ENCODE measurements at places on chromosomes 6 and 20.

- DNase-seq: no peak
These were observed 48.2 kb downstream of the AGPAT4 start for GRCh38 chr6:161225681-161226008.

- no peak for DNase-seq
These were observed 74.7 kb downstream of the SYNJ2 start for GRCh38 chr6:158056355-158056754.

- no peak for DNase-seq
These were observed 28.6 kb downstream of the C6orf89 start for GRCh38 chr6:36914227-36914794.

DNA sequence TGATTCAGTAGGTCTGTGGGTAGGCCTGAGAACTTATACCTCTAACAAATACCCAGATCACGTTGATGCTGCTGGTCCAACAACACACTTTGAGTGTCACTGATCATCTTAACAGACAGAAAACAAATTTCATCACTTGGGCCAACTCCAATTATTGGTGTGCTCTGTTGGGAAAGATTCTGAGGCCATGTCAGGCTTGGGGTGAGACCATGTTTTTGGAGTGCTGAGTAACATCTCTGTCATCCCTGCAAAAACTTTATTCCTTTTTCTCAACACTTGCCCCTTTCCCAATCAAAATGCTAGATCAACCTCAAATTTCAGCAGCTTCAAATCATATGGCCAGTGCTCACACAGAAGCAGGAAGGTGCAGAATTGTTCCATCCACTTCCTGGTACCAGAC, 108.8 kb upstream of the TENT5A start:
- DNase-seq: no peak

- DNase-seq: no peak
These were observed 57.4 kb upstream of the BMP2 start for GRCh38 chr20:6709910-6710595.

- no peak for DNase-seq
These were observed 51.2 kb downstream of the SLC22A23 start for GRCh38 chr6:3405679-3406078.

- no peak for DNase-seq
These were observed 40.6 kb downstream of the DTNBP1 start for GRCh38 chr6:15622045-15622740.

DNA sequence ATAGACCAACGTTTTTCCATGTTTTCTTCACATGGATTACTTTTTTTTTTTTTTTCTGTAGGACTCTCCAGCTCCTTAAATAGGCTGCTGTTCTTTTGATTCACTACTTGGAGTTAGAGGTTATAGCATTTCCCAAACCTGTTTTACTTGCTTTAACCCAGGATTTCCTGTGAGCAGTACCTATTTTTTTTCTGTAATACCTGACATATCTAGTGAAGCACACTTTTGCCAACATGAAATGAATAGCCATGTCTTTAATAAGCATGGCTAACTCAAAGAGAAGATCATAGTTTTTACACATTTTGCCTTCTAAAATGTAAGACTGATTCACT, 137.0 kb downstream of the FOXA2 start:
- DNase-seq: no peak

DNA sequence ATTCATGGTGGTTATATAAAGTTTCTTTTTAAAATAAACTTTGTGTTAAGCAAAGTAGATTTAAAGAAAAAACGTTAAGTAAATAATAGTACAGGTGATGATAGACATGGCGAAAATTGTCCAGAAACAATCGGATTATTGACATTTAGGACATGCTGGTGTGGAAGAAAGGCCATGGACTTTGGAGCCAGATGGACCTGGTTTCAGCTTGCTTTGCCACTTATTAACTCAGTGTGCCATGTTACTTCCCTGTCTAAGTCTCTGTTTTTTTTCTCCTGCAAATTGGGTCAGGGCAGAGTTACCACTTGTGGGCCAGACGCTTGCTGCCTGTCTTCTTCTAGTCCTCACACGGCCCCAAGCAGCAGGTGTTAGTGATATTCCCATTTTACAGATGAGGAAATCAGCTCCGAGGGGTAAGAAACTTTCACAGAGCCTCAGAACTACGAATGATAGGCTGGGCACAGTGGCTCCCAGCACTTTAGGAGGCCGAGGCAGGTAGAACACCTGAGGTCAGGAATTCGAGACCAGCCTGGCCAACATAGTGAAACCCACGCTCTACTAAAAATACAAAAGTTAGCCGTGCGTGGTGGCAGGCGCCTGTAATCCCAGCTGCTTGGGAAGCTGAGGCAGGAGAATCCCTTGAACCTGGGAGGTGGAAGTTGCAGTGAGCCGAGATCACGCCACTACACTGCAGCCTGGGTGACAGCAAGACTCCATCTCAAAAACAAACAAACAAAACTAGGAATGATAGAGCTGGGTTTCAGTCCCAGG, 12.4 kb downstream of the KIF3B start:
- DNase-seq: no peak

DNA sequence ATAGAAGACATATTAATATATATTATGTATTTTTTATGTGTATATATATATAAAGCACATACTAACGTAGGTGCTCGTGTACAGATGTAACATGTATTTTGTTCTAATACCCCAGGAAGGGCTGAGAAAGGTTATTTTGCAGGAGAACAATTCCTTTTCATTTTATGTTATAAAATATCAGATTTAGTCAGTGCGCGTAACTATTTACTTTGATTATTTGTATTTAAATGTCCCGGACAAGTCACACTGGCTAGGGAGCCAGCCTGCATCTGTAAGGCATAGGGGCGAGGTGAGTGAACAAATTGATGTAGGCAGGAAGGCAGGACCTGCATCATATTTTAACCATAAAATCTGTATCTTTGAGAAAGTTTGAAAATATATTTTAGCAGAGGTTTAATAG, 74.1 kb downstream of the BMP7 start:
- no peak for DNase-seq

- DNase-seq: no peak
These were observed 69.0 kb downstream of the NCOA7 start for GRCh38 chr6:125859727-125860126.

- no peak for DNase-seq
These were observed 19.1 kb downstream of the TLDC2 start for GRCh38 chr20:36895036-36895435.

- no peak for DNase-seq
These were observed 51.6 kb downstream of the GOPC start for GRCh38 chr6:117550618-117551242.

DNA sequence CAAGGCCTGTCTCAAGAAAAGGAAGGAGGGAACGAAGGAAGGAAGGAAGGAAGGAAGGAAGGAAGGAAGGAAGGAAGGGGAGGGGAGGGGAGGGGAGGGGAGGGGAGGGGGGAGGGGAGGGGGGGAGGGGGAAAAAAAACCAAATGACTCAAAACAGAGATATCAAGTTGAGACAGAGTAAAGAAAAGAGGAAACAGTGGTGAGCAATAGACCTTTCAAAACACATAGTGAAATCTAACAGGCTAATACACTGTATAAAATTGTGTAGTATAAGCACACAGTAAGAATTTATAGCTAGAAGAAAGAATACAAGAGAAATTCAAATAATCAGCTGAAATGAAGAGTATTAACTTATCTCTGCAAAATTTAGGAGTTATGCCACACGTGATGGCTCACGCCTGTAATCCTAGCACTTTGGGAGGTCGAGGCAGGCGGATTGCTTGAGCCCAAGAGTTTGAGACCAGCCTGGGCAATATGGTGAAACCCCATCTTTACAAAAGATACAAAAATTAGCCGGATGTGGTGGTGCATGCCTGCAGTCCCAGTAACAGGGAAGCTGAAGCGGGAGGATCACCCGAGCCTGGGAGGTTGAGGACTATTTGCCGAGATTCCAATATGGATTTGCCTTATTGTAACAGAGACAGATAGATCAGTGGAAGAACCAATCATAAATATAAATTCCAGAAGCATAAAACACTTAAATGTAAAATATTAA, 123.2 kb downstream of the PRND start:
- DNase-seq: no peak

DNA sequence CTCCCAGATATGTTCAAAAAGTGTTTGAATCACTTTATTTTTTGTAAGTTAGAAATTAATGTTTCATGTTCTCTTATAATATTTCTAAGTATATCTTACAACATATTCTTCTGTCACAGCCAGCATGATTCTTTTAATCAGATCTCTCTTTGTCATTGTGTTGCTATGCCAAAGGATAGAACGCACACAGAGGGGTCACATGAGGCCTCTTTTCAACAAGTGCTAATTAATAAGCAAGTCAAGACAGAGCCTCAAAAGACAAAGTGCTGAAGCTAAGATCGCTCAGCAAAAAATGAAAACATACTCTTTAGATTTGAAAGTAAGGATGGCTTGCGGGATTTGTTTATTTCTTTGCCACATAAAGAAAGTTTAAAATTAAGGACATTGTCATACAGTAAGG, 508.8 kb upstream of the PTCHD4 start:
- no peak for DNase-seq

- DNase-seq: no peak
These were observed 503.4 kb downstream of the CD109 start for GRCh38 chr6:74199215-74199915.

GRCh38 chr6:146664871-146665360, 66.1 kb downstream of the ADGB start:
- DNase-seq: no peak

GRCh38 chr20:50294164-50295088, 103.8 kb downstream of the CEBPB start:
- DNase-seq: no peak

- DNase-seq: no peak
These were observed 6.5 kb upstream of the BMP6 start for GRCh38 chr6:7719364-7719850.

GRCh38 chr6:26092443-26092842, 5.2 kb downstream of the HFE start:
- no peak for DNase-seq

DNA sequence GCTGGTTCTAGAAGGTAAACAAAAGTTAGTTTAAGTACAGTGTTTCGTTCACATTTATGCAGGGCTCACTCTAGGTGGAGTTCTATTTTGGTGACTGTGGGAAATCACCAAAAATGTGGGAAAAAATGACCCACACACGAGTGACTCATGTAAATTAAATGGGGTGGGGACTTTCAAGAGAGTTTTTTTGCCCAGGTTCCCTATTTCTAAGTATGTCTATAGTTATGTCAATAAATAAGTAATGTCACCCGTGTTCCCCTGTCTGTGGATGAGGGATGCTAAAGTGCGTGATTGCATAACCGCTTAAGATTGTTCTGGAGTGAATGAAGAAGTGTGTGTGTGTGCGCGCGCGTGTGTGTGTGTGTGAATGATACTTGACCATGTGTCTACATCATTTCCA, 69.1 kb downstream of the MYB start:
- DNase-seq: no peak

- DNase-seq: no peak
These were observed 3.7 kb upstream of the RBM38 start for GRCh38 chr20:57387463-57387862.

DNA sequence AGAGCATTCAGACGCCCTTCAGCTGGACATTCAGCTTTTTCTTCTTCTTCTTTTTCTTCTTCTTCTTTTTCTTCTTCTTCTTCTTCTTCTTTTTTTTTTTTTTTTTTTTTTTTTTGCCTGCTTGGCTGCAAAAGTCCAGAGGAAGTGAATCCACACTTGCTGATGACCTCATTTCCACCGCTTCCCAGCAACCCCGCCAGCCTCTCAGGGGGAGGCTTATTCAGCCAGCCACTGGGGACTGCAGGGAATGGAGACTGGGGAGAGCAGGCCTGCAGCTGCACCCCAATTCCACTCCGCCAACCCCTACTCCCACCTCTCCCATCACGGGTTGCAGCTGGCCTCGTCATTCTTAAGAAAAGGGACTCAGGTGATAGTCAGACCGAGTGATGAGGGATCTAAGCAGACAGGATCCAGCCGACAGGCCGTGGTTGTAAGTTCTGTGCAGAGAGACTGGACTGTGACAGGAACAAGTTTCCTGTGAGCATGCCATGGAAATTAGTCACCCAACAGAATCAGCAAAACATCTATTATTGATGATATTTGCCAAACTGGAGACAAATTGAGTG, 59.0 kb upstream of the QKI start:
- DNase-seq: no peak

DNA sequence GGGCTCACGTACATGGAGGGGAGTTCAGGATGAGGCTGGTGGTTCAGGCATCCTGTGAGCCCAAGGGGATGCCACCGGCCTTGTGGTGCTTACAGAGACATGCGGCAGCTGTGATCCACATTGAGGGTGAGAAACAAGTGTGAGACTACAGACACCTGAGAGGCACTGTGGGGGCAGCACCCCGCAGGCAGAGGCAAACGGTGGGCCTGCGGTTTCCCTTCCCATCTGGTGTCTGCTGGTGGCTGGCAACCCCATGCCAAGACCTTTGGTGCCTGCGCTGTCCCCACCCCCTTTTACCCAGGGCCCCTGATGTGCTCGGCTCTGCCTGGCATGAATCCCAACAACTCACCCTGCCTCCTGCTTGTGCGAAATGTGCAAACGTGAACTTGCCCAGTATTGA, 42.0 kb downstream of the ERMARD start:
- DNase-seq: no peak

DNA sequence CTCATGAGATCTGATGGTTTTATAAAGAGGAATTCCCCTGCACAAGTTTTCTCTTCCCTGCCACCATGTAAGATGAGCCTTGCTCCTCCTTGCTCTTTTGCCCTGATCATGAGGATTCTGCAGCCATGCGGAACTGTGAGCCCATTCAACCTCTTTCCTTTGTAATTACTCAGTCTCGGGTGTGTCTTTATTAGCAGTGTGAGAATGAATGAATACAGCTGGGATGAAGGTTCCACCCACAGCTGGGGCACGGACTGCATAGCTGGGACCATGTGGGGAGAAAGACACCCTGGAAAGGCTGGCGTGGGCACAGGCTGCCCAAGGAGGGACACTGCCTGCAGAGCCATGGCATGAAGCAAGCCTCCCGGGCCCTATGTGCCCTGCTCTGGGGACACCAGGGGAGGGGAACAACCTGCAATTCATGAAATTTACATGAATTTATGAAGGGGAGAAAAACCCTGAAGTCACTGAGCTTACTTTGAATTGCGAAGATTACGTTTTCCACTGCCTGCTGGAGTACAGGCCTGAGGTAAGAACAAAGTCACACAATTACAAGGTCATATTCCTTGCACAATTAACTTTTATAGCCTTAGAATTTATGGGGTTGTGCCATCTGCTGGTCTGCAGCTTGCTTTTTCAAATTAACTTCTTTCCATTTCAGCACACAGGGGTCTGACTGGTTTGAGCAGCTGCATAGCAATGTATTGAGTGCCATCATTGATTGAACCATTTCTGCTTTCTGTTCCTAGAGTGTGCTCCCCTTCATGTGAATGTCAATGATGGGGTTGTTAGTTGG, 46.2 kb downstream of the SLC22A1 start:
- no peak for DNase-seq

DNA sequence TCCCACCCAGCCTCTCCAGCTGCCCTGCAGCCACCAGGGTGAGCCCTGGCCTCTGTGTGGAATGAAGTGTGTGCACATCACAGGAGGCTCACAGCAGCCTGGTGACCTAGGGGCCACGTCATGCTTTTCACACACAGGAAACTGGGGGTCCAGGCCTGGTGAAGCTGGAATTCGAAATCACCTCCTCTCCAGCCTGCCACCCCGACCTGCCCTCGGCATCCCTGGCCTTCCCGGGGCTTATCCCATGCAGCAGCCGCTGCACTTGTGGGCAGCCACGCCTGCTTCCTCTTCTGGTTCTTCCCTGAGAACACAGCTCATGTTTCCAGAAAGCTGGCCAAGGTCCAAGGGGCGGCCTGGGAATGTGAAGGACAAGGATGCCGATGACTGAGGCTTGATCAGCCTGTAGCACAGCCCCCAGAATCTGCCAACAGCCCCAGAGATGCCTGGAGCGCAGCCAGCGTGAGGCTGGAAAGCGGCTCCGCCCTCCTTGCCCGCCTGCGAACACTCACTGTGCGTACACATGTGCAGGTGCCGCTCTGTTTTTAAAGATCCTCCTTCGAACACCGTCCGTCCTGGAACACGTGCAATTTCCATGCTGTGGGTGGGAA, 4.2 kb upstream of the NTSR1 start:
- no peak for DNase-seq

Measured in neuronal stem cell (in vitro differentiated cells).